Substantia nigra (tissue), 51 donors: ENCODE measurements at places on chromosomes 4 and X.

DNA sequence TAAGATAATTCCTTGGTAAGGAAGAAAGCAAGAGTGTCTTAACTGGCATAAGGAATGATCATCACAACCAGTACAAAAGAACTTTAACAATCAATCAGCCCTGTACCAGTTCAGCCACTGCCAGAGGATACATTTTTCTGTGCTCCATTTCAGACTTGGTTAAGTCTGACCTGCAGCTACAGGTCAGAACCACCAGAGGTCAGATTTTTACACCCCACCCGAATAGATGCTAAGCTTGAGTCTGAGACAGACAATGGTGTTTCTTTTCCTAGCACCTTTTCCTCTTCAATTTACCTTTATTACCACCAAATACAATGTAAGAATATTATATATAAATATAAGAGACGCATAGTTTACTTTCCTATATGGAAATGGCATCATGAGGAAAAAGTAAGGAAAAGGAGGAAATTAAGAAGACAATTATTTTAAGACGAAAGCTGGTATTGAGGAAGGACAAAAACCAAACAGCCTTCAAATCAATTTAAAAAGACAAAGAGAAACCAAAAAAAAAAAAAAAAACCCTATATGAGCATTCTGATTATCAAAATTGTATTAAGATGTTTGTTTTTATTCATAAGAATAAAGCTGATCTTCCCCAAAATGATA lies 215.3 kb upstream of the TTC29 start:
- peak; percentile 3 for DNase-seq

DNA sequence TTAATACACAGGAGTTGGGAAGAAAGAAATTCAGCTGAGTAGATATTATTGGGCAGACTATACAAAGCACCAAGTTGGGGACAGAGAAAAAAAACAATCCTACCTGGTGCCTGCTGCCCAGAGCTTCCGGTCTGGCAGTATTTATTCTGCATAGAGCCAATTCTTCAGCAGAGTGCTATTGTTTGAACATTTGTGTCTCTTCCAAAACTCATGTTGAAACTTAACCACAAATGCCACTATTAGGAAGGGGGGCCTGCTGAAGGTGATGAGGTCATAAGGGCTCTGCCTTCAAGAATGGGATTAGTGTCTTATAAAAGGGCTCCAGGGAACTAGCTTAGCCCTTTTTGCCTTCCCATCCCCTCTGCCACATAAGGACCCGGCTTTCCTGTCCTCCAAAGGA lies 136.2 kb downstream of the EVC2 start:
- DNase-seq: no peak

DNA sequence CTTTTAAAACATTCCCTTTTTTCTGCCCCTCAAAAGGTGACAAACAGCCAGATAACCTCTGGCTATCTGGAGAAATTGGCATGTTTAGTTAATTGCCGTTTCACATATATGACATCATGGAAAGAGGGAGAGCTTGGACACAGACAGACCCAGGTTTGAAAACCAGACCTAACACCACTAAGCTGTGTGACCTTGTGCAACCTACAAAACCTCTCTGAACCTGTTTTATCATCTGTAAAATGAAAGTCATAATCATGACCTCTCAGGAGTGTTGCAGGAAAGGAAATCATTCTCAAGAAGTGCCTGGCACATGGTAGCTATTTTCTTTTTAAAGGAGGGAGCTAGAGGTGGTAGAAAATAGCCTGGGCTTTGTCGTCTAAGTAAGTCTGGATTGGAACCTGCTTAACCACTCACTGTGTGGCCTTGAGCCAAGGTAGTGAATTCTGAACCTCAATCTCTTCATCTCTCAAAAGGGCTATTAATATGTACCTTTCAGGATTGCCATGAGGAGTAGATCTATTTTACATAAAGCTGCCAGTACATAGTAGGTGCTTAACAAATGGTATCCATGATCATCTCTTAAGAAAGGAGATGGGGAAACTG lies 363.5 kb downstream of the BCOR start:
- no peak for DNase-seq

DNA sequence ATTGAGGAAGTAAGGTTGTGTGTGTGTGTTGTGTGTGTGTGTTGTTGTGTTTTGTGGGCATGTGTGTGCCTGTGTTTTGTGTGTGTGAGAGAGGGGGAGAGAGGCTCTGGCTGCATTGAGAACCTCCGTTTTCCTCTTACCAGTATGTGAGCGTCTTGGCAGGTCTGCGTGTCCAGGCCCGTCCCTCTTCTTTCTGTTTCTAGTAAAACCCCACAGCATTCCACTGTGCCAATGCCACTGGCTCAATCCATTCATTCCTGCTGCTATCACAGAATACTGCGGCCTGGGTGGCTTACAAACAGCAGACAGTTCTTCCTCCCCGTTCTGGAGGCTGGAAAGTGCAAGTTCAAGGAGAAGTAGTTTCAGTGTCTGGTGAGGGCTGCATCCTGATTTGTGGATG lies 15.5 kb upstream of the HTRA3 start:
- DNase-seq: no peak

- DNase-seq: no peak
These were observed 5.5 kb upstream of the XAGE2 start for GRCh38 chrX:52363247-52363883.

- peak; percentile 5 for DNase-seq
These were observed 10.1 kb upstream of the FGG start for GRCh38 chr4:154622598-154622997.

DNA sequence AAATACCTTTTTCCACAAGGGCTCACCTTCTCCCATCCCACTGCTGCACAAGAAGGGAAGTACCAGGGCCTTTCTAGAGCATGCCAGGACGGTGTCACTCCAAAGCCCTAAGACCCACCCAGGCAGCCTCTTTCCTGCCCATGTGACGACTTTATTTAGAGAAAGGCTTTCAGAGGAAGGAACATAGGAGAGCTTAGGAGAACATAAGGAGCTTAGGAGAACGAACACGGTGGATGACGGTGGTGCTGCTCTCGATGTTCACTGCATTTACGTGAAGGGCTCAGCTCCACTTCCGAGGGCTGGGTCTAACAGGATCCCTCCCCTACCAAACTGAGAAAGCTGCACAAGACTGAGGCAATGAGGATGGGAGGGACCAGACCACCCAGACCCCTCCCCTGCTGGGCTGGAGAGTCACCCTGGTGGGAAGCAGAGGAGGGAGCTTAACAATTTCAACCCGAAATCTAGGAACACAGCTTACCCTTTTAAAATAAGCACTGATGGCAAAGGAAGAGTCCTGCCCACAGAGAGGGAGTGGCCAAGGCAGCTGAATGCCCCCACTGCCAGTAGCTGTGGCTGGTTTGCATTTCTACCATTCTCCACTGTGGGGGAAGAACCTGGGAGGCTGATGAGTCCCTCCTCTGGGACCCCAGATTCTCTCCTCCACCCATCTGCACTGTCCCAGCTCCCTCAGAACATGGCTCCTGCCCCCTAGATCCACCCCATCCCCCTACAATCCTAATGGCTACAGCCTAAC lies 29.8 kb downstream of the ZFYVE28 start:
- no peak for DNase-seq

GRCh38 chr4:69707807-69708206 lies 52.6 kb downstream of the SULT1B1 start:
- DNase-seq: no peak

DNA sequence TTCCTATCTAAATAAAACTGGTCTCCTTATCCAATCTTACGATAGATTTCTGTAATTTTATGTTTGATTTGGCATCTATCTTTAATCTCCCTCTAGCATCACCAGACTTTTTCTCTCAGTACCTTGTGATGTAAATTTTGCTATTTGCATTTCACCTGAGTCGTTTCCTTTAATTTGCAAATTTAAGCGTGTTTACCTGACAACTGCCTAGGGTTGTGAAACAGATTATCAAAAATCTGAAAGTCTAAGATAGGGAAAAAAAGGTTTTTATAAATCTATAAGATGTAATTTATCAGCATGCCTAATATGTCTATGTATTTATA lies 39.4 kb upstream of the TMPRSS11E start:
- DNase-seq: no peak

DNA sequence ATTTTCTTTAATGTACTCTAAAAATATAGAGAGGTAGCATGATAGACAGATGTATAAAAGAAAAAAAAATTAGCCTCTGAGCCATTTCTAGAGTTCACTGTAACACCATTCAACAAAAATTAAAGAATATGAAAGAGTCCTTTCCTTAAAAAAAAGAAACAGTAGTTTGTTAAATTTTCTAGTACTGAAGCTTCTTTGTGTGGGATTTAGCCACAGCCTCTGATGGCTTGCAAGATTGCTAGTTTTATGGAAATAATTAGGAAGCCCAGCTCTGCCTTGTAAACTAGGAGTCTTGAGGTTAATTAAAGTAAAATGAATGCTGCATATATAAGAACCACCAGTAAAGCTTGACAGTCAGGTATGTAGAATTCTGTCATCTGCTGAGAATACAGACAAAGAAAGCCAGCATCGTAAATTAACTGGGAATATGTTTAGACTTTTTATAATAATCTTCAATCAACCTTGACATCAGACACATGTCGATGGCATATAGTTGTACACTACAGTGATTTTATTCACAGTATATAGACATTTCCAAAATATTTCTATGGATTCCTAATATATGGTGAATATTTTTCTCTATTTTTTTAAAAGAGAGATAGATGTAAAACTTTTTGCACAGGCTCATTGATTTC lies 44.8 kb upstream of the NEIL3 start:
- DNase-seq: no peak

- DNase-seq: no peak
These were observed 562 bp downstream of the AKAP17A start for GRCh38 chrX:1591863-1592469.

GRCh38 chr4:145686991-145687390 lies 7.0 kb downstream of the C4orf51 start:
- no peak for DNase-seq

DNA sequence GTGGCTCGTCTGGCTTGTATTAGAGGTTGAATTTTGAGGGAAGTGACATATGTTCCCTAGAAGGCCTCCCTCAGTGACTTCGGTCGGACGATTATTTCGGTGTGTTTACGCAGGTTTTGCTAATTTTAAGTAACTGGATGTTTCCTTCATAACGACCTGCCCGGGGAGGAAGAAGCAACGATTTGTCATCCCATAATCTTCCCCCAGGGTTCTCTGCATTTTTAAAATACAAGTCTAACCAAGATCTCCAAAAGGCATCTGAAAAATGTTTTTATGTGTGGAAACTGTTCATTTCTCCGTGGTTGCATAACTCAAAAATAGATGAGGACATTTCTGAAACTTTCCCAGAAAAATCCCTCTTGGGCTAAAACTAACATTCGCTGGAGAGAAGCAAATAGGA lies 195.4 kb downstream of the SHOX start:
- no peak for DNase-seq

GRCh38 chrX:122878269-122878668 lies 305.8 kb upstream of the GRIA3 start:
- no peak for DNase-seq

DNA sequence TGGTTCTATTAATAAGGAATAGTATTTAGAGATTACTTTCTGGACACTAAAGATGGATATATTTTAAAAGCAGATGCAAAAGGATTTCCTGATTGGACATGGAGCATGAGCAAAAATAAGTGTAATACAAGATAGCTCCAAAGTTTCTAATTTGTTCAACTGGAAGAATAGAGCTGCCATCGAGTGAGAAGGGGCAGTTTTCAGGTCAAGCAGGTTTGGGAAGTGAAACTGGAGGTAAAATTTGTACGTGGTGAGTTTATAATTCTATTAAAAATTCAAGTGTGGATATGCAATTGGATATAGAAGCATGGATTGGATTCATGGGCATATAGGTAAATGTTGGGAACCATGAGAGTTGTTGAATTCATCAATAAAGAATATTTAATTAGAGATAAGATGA lies 31.8 kb downstream of the PRDM8 start:
- no peak for DNase-seq

DNA sequence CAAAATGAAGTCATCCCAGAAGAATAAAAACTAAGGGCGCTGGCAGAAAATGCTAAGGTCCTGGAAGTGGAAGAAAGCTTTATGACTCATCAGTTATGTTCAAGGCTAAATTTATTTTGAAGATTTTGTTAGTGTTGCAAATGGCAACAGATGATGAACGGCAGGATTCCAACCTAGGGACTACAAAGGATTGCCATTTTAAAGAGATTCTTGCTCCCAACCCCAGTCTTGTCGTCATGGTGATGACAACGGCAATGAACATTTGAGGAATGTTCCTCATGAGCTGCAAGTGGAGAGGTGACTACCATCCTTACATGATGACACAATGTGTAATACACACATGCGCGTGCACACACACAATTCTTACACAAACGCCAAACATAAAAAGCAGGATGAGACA lies 54.4 kb upstream of the FTHL17 start:
- no peak for DNase-seq

- DNase-seq: peak; percentile 44
These were observed 1.2 kb downstream of the PPARGC1A start for GRCh38 chr4:23888421-23889319.

DNA sequence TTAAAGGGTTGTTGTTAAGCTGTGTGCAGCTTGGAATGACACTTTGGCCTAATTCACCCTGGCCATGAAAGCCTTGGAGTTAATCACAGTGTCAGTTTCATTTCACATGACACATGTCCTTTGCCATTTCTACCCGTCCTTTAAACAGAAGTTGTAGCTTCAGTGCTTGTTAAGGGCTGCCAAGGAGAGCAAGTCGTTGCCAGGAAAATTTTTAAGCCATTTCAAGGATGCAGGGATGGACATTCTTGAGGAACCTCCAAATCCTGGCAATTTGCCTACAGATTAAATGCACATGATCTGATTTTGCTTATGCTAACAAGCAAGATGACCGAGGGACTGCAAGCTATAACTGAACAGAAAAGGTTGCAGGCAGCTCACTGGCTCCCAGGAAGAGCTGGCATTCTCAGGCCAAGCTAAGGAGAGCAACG lies 40.5 kb downstream of the SETD7 start:
- DNase-seq: no peak
